Activated CD4-positive, alpha-beta T cell treated with anti-CD3 and anti-CD28 coated beads, Interleukin-2, amount 50 U/mL, for 48 hours (primary cell): ENCODE measurements at places on chromosomes 6 and 20.
A peak's percentile ranks its signal among the peaks of the same experiment; 100 is the strongest.

GRCh38 chr6:90233994-90234393, 62.6 kb downstream of the BACH2 start:
- peak; percentile 68 for DNase-seq

DNA sequence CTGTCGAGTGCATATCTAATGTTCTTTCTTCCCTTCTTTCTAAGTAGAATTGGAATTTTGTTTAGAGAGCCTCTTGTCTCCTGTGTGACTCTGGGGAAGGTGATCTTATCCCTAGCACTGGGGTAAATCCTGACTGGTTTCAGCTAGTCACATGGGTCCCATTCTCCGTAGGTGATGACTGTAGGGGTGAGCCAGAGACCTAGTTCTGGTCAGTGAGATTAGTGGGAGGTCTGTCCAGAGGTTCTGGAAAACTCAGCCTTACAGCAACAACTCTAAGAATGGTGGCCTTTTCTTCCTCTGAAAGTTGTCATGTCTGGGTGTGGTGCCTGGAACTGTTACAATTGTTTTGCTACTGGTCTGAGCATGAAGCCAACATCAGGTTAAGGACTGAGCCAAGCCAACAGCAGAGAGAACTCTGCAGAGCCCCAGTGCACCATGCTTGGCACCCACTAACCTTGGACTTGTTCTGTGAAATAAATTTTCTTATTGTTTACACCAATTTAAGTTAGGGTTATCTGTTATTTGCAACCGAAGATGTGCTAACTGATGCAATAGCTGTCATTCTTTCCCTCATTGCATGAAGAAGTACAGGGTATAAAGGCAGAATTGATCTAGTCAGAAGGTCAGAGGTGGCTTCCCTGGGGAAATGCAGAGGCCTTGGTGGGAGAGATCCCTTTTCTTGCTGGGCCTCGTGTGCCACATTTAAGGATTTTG, 56.8 kb upstream of the TULP4 start:
- no peak for DNase-seq

DNA sequence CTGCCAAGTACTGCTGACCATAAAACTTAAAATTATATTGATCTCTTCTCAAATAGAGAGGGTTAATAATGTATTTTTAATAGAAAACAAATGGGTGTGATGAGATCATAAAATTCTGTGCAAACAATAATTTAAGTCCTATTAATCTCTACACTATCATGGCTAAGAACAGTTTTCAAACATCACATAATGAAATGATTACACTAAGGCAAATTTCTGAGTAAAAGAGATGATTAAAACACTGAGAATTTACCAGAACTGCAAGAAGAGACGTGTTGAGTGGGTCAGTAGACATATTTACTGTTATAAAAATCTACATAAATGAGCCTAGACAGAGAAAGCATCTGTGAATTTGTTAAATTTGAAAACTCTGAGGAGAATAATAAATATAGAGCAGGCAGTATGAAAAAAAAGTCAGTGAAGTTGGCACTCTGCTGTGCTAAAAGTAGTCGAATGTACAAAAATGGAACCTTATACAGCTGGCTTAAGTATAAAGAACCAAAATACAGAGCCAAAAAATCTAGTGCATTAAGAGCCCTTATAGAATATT, 302.6 kb upstream of the MANEA start:
- DNase-seq, result no peak

- DNase-seq, result no peak
These were observed 258.1 kb downstream of the UTRN start for GRCh38 chr6:144543006-144543871.

DNA sequence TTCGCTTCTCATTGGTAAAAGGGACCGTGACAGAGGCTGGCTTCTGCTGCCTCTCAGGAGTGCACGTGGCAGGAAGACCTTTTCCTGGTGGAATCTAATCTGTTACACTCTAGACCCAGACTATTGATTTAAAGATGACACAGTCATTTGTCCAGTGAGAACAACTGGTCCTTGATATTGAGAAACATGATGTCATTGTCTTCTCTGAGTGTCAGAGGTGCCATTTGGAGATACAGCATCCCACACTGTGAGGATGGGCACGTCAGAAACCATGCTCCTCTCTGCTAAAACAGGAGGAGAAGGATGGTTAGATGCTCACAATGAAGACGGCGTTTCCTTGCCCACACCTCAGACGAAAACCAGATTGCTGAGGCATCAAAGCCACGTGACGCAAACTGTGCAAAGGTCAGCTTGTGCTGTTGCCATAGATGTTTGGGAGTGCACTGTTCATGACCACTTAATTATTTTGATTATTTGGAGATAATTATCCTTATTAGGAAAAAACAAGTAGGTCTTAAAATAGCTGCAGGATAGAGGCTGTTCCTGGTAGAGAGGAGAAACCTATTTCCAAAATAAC, 169.0 kb downstream of the SMOC2 start:
- no peak for DNase-seq

- no peak for DNase-seq
These were observed 38.1 kb upstream of the THBS2 start for GRCh38 chr6:169291646-169292337.

- DNase-seq, result no peak
These were observed 104.1 kb downstream of the PRIM2 start for GRCh38 chr6:57421503-57421902.

DNA sequence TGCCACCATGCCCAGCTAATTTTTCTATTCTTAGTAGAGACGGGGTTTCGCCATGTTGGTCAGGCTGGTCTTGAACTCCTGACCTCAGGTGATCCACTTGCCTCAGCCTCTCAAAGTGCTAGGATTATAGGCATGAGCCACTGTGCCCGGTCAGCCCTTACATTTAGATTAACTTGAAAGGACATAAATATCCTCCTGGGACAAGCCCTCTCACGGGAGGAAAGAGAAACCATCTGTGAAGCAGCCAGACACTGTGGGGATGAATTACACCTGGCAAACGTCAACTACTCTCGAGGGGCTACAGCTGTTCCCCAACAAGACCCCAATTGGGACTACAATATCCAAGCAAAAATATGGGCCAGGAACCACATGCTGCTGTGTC, 32.7 kb upstream of the SAMHD1 start:
- no peak for DNase-seq

DNA sequence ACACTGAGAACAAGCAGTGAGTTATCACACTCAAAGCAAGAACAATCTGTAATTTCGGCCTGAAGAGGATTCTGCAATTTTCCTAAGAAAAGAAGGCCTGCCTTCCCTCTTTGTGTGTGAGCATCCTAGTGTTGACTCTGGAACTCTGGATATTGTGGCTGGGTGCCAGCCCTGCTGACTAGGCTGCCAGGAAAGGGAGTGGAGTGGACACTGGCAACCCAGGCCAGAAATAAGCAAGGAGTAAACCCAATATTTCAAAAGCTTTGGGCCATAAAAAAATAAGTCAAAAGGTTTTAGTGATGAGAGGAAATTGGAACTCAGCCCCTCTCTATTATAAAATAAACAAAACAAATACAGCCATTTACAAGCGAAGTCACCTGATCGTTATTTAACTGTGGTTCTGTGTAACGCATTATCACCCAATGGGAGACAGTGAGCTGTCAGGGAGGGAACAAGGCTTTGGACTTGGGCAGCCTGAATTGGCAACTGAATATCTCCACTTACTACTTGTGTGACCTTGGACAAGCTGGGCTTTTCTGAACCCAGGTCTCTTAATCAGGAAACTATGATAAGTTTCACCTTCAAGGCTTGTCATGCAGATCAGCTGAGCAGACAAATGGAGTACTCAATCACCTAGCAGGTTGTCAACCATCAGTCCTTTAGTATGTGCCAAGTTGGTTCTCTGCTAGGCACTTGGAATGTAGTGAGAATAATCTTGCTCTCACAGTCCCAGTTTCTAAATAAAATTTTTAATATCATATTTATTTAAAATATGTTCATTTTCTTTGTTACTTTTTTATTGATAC, 196.2 kb downstream of the PAX1 start:
- no peak for DNase-seq

GRCh38 chr20:47125508-47125757, 230.8 kb downstream of the EYA2 start:
- no peak for DNase-seq
